ENCODE measurements at places on chromosomes 4 and X. TPM values are rescaled to one million over a fixed set of nuclear protein-coding genes. Genes with fewer than 3 reads are reported as not detected.

IL9R gene
- total RNA-seq: not detected

NDP gene
- 1.5 TPM for total RNA-seq

STPG2 gene
- total RNA-seq: not detected

FAM47E gene
- 0.15 TPM for total RNA-seq

SLC6A14 gene
- total RNA-seq: not detected

NUDT11 gene
- 8.8 TPM for total RNA-seq

TEC gene
- 0.59 TPM for total RNA-seq

CPZ gene
- 0.74 TPM for total RNA-seq

DYNLT3 gene
- total RNA-seq: 17.4 TPM

ARMCX1 gene
- 27.5 TPM for total RNA-seq

IRF2 gene
- 15.1 TPM for total RNA-seq
